Kidney (tissue), 22 donors: ENCODE measurements at places on chromosomes 16 and 17. TPM values are rescaled to one million over a fixed set of nuclear protein-coding genes. Genes with fewer than 3 reads are reported as not detected.

Gene PHKB
- 48.3 TPM for polyA plus RNA-seq

Gene FZD2
- polyA plus RNA-seq = 5.5 TPM

Gene STUB1
- polyA plus RNA-seq = 218 TPM

Gene NEUROD2
- not detected for polyA plus RNA-seq

Gene SP6
- polyA plus RNA-seq = 0.86 TPM

Gene SLC47A1
- polyA plus RNA-seq = 94.8 TPM

Gene TBC1D3C
- polyA plus RNA-seq = not detected

Gene CRYBA1
- not detected for polyA plus RNA-seq

Gene SRCIN1
- polyA plus RNA-seq = 0.34 TPM

Gene ZNF287
- 9.2 TPM for polyA plus RNA-seq

Gene SLC47A2
- 61.5 TPM for polyA plus RNA-seq

Gene IL17C
- polyA plus RNA-seq = not detected

Gene PPY
- polyA plus RNA-seq = not detected

Gene STARD3
- polyA plus RNA-seq = 32.1 TPM

Gene KRT40
- polyA plus RNA-seq = not detected

Gene NEK8
- polyA plus RNA-seq = 4.7 TPM

Gene TEX14
- 0.09 TPM for polyA plus RNA-seq

Gene LRRC36
- 3.1 TPM for polyA plus RNA-seq

Gene DNAAF1
- 2.4 TPM for polyA plus RNA-seq

Gene TMEM92
- polyA plus RNA-seq = not detected

Gene IFI35
- 58.6 TPM for polyA plus RNA-seq

Gene ABCA5
- polyA plus RNA-seq = 19.0 TPM

Gene CACNG5
- polyA plus RNA-seq = not detected

Gene KANSL1
- polyA plus RNA-seq = 13.7 TPM

Gene ABCA9
- 0.45 TPM for polyA plus RNA-seq

Gene LRRC46
- polyA plus RNA-seq = 1.5 TPM

Gene CCDC102A
- polyA plus RNA-seq = 5.7 TPM

Gene SLC16A3
- polyA plus RNA-seq = 28.8 TPM

Gene PRSS27
- polyA plus RNA-seq = 0.41 TPM

Gene CMTM2
- not detected for polyA plus RNA-seq

Gene ZG16B
- 0.69 TPM for polyA plus RNA-seq

Gene SPNS2
- 75.1 TPM for polyA plus RNA-seq
